Glomerular endothelial cell (primary cell): ENCODE measurements at places on chromosomes 1 and 21.

GRCh38 chr1:180156631-180157091 lies 2.0 kb downstream of the QSOX1 start:
- DNase-seq = no peak

GRCh38 chr1:91944087-91944486 lies 5.1 kb upstream of the BRDT start:
- no peak for DNase-seq

GRCh38 chr1:60503266-60503925 lies 429.8 kb upstream of the C1orf87 start:
- no peak for DNase-seq

DNA sequence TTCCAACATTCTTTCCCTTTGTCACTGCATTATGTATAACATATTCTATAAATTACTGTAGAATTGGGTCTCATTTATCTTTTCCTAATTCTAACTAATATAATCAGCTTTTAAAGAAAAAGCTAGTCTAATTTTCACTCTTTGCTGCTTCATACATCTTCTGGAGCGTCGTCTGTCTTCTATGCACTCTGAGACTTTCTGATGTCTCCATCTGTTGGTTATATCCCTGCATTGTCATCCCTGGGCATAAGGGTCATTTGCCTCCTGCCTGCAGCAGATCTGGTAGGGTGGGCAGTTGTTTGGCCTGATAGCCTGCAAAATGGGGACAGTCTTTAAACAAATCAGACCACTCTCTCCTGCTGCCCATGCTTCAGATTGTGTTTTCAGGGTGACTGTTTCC lies 40.8 kb upstream of the DYNLT5 start:
- no peak for DNase-seq

GRCh38 chr1:96210054-96210453 lies 511.5 kb upstream of the PTBP2 start:
- no peak for DNase-seq

DNA sequence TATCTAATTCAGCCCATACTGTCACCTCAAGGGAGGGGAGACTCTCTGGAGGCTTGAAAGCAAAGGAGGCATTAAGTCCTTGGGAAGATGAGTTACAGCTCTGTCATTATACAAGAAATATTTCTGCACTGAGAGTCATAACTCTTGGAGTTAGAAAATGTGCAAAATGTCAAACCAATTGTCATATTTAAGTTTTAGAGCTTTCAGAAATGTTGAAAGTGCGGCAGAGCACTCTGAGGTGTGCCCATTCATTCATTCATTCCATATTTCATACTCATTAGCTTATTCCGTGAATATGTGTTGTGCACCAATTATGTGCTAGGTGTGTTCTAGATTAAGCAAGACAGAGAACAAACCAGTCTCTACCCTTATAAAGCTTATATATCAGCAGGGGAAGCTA lies 87.1 kb downstream of the HUNK start:
- no peak for DNase-seq

GRCh38 chr1:88658419-88658818 lies 25.7 kb upstream of the PKN2 start:
- DNase-seq = no peak

DNA sequence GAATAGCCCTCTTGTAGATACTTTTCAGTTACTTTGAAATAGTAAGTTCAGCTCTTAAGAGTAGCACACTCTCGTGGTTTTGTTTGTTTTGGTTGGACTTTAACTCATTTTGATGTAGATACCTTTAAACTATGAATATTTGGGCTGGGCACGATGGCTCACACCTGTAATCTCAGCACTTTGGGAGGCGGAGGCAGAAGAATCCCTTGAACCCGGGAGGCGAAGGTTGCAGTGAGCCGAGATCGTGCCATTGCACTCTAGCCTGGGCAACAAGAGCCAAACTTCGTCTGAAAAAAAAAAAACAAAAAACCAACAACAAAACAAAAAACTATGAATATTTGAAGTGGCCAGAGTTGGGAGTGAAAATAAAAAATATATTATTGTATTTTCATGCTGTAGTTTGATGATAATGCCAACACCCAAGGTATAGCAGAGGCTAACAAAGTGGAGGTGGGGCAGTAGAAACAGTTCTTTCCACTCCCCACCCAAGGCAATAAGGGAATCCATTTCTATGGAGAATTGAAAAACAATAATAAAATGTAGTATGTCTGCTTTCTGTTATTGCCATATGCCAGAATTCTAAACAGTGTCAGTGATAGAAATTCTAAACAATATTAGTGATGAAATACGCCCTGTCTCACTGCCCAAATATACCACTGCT lies 1.7 kb downstream of the ZNF326 start:
- DNase-seq = no peak
